ENCODE measurements at places on chromosomes 6 and 20. TPM values are rescaled to one million over a fixed set of nuclear protein-coding genes. Genes with fewer than 3 reads are reported as not detected.
A peak's percentile ranks its signal among the peaks of the same experiment; 100 is the strongest.

FNDC11 gene
- 0.85 TPM for total RNA-seq

PSMB1 gene
- total RNA-seq = 429 TPM

UNC5CL gene
- 9.6 TPM for total RNA-seq

TFAP2D gene
- total RNA-seq = not detected

GRCh38 chr6:157361886-157362285 is 19.1 kb upstream of the ZDHHC14 start:
- DNase-seq = no peak

DNA sequence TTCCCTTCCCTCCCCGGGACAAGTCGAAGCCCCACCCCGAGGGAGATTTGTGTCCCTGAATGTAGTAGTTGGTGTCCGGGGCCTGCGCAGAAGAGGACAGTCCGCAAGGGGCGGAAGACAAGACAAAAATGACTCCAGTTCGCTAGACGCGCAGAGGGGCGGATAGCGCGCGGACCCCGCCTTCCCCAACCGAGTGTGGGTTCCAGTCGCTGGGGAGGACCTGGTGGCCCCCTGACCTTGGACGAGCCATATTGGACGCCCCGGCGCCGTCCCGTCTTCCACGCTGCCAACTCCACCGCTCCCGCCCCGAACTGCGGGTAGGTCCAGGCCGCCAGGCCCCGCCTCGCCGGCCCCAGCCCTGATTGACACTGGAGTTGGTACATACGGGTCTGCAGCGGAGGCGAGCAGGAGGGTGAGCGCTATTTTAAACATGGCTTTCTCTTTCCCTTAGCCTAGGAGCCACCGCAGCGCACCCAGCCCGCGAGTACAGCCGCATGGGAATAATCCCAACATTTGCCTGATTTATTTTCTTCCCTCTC is 802 bp downstream of the HMGN3 start:
- DNase-seq = peak; percentile 76

DNA sequence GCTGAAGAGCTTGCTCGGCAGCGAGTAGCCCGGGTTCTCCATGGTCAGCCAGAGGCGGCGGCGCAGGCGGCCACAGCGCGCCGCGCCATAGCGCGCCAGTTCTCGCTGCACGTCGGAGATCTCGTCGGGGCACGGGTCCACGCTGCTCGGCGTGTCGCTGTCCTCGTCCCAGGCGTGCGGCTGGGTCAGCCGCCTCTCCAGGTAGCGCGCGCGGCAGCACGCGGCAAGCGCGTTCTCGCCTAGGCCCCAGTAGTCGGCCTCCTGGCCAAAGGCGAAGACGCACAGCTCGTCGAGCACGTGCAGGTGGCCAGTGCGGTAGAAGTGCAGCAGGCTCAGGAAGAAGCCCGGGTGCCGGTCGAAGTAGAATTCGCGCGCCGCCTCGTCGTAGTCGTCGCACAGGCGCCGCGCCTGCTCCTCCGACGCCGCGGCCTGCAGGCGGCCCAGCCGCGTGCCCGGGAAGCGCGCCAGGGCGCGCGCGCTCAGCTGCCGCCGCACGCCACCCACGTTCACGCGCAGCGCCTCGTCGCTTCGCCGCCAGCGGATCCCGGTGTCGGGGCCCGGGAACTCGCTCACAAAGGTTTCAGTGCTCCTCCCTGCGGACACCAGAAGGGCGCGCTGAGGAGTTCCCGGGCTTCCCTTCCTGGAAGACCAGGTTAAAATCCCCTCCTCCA is 2.7 kb downstream of the KCNS1 start:
- peak; percentile 33 for DNase-seq

DNA sequence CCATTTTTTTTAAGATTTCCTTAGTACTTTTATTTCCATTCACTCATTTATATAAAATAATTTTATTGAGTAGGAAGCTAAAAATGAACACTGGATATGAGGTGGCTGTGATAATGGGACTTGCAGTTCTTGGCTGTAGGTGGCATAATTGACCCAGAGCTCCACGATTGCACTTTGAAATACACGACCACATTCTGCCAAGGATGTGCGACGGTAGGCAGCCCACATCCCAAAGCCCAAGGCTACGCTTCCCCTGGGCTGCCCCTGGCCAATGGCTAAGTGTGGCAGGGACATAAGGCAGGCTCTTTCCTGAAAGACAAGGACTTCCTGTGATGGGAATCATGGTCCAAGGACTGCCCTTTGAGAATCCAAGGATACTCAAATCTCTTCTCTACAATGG is 43.7 kb upstream of the ADTRP start:
- DNase-seq = no peak

- DNase-seq = no peak
These were observed 50.6 kb downstream of the GJA10 start for GRCh38 chr6:89944826-89945407.

DNA sequence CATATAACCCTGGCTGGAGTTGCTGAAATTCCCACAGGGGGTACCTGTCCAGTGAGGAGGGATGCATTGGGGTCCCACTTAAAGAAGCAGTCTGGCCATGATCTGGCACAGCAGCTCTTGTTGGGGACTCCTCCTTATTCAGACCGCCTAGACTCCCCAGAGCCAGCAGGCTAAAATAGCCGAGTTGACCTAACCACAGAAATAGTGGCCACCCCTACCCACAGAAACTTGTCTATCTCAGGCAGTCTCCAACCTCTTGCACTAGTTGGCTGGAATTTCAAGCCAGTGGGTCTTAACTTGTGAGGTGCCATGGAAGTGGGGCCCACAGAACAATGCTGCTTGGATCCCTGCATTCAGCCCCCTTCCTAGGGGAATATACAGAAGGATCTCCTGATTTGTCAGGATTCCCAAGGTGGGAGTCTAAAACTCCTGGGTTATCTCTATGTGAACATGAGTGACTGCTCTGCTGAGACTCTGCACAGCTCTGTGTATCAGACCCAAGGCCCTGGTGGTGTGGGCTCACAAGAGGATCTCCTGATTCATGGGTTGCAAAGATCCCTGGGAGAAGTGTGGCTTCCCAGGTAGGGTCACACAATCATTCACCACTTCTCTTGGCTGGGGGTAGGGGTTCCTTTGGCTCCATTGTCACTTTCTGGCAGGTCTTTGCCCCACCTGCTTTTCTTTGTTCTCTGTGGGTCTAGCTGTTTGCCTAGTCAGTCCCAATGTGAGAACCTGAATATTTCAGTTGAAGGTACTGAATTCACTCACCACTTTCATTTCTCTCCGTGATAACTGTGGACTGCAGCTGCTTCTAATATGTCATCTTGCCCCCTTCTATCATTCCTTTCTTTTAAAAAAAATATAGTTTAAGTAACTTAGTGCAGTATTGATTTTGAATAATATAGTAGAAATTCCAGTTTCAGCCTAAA is 65.5 kb upstream of the CLVS2 start:
- no peak for DNase-seq

DNA sequence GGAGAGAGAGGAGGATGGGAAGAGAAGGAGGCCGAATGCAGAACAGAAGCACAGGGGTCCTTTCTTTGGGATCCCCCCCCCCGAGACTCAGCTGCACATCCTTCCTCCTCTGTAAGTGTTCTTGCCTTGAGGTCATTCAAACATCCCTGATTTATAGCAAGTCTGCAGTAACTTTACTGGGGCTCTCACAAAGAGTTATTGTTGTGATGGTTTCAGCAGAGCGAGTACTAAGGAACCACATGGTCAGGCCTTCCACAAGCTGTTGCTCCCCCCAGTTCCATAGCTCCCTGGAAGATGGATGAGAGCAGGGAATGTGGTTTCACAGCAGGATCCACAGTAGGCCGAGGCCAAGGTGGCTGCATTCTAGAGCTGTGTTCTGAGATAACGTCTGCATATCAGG is 351.4 kb upstream of the CDH4 start:
- DNase-seq = no peak

DNA sequence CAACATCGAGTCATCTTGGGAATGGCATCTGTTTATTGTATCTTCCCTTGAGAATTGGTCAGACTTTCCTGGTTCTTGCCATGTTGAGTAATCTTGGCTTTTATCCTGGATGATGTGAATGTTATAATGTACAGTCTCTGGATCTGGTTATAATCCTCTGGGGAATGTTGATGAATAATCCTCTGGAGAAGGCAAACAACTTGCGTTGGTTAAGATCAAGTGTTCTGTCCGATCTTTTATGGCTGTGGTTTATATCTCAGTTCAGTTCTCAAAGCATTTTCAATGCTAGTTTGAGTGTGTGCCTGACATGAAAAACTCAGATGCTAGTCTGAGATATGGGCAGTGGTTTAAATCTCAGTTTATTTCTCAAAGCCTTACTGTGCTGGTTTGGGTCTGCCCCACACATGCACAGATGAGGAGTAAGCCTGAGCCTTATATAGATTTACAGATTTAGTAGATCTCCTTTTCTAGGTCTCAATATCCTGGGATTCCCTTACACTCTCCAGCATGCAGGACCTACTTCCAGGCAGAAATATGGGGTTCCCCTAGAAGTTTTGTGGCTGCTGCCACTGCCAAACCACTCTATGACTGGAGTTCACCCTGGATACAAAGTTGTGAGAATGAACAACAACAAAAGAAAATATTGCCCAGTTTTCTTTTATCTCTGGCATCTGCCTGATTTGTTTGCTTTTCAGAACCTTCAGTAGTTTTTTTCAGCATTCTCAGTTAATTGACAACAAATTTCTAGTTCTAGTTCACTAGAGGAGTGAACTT is 191.8 kb upstream of the MAN1A1 start:
- DNase-seq = peak; percentile 89

GRCh38 chr20:17971300-17972013 is 2.6 kb downstream of the MGME1 start:
- peak; percentile 87 for DNase-seq

- DNase-seq = no peak
These were observed 54.8 kb upstream of the GCM1 start for GRCh38 chr6:53203483-53203882.

- no peak for DNase-seq
These were observed 111.0 kb upstream of the FAM184A start for GRCh38 chr6:119189498-119189897.

GRCh38 chr6:31042806-31043205 is 32.5 kb downstream of the MUC22 start:
- DNase-seq = peak; percentile 45
